ENCODE measurements at places on chromosomes 4 and X.

DNA sequence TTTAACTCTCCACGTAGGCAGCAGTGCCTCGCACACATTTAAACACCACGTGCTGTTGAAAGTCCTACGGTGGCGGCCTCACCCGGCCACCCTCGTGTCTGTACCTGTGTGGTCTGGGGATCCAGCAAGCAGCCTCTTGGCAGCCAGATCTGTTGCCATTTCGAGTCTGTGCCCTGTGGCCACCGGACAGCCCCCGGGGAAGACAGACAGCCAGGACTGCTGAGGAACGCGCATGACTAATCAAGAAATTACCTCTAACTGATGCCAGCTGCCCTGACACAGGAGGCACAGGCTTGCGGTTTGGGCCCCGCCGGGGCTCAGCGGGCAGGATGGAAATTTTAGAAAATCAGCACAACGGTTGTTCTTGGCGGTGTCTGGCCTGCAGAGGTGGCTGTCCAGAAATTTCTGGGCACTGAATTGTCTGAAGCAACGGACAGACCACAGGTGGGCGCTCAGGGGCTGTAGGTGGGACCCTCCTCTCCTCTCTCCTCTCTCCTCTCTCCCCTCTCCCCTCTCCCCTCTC, 15.6 kb upstream of the ASMTL start:
- DNase-seq: no peak

GRCh38 chrX:13863324-13863723, 46.4 kb upstream of the GPM6B start:
- DNase-seq: no peak

- DNase-seq: no peak
Measured at GRCh38 chrX:78747971-78748370, 451 bp downstream of the LPAR4 start.

- DNase-seq: no peak
Measured at GRCh38 chr4:112099701-112100297, 45.5 kb upstream of the FAM241A start.

DNA sequence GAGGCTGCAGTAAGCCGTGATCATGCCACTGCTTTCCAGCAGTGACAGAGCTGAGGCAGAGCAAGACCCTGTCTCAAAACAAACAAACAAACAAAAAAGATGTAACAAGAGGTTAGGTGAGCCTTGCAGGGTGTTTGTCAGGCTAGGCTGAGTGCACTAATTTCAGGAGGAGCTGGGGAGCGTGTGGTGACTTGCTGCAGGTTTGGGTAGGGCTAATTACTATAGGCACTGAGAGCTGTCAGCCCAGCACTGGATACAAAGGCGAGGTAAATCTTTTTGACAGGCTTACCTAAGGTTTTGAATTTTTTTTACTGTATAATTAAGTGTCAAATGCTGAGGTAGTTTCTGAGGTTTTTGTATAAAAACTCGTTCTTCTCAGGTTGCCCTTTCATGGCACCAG, 29.8 kb upstream of the SH3D19 start:
- DNase-seq: no peak

DNA sequence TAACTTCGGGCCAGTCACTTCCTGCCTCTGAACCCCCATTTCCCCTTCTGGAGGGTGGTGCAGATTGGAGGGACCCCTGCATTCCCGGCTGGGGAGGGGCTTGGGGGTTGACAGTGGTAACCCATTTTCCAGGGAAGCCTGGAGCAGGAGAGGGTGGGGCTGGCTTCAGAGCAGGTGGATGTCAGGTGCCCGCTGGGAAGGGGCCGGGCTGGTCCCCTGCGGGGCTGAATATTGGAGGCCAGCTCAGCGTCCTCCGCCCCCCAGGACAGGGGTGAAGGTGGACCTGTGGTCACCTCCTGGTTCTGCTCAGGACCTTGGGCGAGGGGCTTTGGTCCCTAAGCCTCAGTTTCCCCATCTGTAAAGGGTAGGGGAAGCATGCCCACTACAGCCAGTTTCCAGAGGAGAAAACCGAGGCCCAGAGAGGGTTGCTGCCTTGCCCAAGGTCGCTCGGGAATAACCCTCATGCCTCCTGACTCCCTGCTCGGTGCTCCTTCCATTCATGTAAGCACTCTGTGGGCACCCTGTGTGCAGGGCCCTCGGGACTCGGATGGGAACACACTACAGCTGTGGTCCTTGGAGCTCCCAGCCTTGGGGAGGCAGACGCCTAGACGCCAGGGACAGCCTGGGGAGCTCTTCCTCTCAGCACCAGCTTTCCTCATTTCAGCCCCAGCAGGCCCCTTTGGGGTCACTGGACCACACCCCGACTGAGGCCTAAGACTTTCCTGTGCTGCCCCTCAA, 683 bp downstream of the MAN2B2 start:
- no peak for DNase-seq

DNA sequence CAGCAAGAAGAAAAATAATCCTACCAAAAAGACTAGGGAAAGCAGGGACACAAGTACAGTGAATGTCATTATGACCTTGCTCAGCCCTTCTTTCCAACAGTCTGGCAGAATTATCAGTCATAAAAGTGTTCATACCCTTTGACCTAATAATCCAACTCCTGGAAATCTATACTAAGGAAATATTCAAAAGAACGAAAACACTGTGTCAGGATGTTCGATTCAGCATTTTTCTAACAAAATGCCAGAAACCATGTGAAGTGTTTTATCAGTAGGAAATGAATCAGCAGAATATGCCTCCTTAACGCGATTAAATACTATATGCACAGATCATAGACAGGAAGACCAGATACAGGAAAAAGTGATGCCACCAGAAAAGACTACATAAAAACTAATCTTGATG, 16.2 kb upstream of the S100G start:
- no peak for DNase-seq

- DNase-seq: no peak
Measured at GRCh38 chr4:76377911-76378310, 43.0 kb downstream of the CCDC158 start.

- DNase-seq: no peak
Measured at GRCh38 chr4:39166177-39166576, 16.2 kb upstream of the WDR19 start.

DNA sequence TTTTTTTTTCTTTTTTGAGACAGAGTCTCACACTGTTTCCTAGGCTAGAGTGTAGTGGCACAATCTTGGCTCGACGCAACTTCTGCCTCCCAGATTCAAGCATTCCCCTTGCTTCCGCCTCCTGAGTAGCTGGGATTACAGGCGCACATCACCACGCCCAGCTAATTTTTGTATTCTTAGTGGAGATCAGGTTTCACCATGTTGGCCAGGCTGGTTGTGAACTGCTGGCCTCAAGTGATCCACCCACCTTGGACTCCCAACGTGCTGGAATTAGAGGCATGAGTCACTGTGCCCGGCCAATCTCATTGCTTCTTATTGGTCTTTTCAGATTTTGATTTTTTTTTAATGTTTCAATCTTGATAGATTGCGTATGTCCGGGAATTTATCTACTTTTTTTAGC, 124.4 kb downstream of the NBDY start:
- DNase-seq: no peak

GRCh38 chr4:138030375-138030774, 211.8 kb downstream of the SLC7A11 start:
- no peak for DNase-seq

DNA sequence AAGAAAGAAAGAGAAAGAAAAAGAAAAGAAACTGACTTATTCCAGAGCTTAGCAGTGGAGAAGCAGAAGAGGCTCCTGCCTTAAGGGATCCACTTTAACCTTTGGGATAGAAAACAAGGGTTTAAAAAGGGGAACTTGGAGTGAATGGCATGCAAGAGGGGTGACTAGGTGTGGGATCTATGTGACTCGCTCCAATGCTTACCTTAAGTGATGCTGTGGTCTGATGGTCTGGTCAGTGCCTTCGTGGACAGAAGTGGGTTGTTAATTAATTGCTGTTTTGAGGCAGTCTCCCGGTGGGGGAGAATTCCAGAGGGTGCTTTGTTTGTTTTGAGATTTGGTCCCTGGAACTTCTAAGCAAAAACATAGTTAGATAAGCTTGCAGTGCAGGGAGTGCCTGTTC, 21.1 kb upstream of the RHOXF1 start:
- no peak for DNase-seq

GRCh38 chrX:48196745-48197201, at the start of gene SSX5:
SSX5 (minus strand) TSS chrX:48196795; CDS start chrX:48195358, 1,437 bp downstream.
- no peak for DNase-seq

DNA sequence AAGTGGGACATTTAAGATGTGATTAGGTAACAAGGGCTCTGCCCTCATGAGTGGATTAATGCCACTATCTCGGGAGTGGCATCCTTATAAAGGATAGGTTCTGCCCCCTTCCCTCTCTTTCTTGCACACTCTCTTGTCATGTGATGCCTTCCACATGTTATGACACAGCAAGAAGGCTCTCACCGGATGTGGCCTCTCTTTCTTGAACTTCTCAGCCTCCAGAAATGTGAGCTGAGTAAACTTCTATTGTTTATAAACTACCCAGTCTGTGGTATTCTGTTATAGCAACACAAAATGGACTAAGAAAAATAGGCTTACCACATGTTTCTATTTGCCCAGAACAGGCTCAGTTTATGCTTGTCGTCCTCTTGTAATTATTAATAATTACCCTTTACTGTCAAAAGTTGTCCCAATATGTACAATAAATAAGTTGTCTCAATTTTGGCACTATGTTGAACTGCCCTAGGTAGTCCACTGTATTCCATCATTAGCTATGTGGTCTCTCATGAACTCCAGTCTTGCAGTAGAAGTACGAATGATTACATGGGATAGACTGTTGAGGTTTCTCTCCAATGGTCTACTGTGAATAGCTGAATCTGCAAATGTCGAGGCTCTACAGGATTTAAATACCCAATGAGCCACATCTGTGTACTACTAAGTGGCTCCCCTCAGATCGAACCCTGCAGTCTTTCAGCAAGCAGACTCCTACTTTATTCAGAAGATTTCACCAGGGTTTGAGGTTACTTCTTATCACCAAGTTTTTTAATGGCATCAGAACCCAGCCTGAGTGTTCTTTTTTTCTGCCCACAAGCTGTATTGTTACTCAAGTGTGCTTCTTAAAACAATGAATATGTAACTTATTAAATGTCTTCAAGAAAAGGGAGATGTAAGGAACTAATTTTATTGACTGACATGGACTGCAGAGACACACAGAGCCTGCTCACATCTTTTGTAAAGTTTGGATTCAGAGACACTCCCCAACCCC, 102.0 kb upstream of the LEF1 start:
- DNase-seq: no peak

DNA sequence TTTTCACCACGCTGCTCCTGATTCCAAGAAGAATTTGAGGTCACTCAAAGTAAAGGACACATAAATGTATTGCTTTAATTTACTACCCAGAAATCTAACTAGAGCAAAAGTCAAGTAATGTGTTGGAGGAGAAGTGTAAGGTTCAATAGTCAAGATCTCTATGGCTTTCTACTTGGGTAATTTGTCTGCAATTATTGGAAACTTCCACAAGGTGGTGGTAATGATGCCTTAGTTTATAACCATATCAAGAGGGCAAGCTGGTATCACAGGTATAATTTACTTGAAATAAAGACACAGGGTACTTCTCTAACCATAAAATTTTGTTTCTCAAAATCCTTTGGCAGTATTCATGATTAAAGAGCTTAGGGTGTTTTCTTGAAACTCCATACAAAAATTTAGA, 10.2 kb upstream of the GRIA3 start:
- DNase-seq: no peak

- no peak for DNase-seq
Measured at GRCh38 chrX:110402091-110402849, 43.6 kb downstream of the RTL9 start.

DNA sequence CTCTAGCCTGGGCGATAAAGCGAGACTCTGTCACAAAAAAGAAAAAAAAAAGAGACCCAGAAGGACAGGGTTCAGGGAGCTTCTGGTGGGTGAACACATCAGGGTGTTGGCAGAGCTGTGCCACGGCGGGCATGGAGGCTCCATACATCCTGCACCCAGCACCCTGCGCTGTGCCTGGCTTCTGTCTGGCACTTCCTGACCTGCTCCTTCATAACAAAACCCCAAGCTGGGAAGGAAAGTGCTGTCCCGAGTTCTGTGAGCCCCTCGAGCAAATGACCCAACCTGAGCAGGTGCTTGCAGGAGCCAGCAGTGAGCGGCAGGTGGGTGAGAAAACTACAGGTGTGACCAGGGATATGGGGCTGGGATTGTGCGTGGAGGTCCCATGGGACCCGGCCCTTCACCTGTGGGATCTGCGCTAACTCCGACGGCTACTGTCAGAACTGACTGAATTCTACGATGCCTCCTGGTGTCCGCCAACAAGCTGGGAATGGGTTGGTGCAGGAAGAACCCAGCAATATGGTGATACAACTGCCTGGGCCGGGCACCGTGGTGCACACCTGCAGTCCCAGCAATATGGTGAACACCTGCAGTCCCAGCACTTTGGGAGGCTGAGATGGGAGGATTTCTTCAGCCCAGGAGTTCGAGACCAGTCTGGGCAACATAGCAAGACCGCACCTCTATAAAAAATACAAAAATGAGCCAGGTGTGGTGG, 18.9 kb downstream of the ASMTL start:
- DNase-seq: no peak

DNA sequence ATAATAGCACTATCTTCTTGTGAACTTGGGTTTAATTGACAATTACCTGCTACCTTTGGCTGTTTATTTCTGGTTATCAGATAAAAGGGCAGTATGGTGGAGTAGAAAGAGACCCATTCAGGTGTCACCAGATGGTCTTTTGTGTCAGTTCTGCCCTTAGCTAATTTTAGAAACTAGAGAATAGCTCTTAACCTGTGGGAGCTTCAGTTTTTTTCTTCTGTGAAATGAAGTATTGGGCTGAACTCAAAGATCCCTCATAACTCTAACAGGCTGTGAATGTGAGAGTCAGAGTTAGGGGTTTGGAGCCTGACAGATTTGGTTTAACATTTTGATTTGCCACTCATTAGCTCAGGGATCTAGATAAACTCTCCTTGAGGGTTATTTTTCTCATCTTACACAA, 335.2 kb downstream of the PPP1R2C start:
- no peak for DNase-seq

DNA sequence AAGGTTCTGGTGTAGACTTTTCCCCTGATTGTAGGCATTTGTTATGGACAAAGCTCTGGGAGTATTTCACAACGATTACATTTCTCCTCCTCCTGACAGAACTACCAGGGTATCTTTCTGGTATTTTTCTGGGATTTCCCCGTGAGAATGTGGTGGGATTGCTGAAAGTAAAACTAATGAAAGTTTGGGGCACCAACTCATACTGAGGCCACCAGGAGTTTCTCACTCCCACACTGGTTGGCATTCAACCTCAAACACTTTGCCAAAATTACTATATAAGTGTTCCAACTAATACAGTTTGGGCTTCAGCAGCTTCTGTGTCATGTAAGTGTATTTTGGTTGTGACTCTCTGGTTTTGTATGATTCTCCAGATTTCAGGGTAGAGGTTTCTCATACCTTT, 855.1 kb downstream of the GLUD2 start:
- no peak for DNase-seq

GRCh38 chrX:2342281-2342688, 158.5 kb downstream of the DHRSX start:
- DNase-seq: no peak

- DNase-seq: no peak
Measured at GRCh38 chr4:48738856-48739255, 41.2 kb downstream of the FRYL start.

GRCh38 chrX:102902355-102902754, 34.7 kb upstream of the RAB40AL start:
- DNase-seq: no peak

GRCh38 chr4:184689681-184690080, 40.1 kb downstream of the PRIMPOL start:
- DNase-seq: no peak

GRCh38 chrX:24341795-24342194, 18.6 kb upstream of the SUPT20HL1 start:
- no peak for DNase-seq

GRCh38 chrX:41148553-41148952, 63.3 kb downstream of the USP9X start:
- no peak for DNase-seq

All from omental fat pad (tissue), 4 donors.